Astrocyte of the cerebellum (primary cell): ENCODE measurements at places on chromosomes 3 and 15.

GRCh38 chr3:129313665-129314385 lies 35.2 kb downstream of the HMCES start:
- DNase-seq, result no peak

DNA sequence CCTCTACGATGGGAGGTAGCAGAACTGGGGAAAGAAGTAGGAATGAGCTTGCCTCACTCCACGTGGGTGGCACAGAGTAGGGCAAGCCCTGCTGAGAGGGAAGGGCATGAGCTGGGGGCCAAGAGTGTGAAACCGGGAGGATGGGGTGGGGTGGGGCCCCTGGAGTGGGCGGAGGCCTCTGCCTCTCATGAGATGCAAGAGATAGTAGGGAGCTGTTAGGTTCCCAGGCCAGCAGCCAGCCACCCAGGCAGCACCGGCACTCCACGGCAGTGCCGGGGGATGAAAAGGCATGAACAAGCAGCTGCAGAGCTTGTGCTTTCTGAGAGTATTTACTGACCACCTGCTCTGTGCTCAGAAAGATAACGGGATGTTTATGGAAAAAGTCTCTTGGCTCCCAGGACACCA lies 24.4 kb upstream of the PLA2G4E start:
- no peak for DNase-seq

DNA sequence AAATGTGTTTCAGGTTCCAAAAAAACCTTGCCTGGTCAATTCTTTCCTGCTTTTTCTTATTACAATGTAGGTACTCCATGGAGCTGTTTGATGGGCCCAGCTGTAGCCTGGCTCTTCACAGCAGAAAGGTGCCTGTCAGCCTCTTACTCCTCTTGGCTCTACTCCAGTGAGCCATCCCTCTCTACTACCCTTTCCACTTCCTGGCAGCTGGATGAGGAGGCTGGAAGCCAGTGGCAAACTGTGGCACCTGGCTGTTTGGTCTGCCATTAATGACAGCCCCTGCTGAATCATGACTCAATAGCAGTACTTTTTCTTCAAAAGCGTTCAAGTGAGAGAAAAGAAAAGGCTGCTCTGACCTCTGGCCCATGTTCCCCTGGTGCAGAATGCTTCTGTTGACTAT lies 618.1 kb downstream of the PYDC2 start:
- no peak for DNase-seq

DNA sequence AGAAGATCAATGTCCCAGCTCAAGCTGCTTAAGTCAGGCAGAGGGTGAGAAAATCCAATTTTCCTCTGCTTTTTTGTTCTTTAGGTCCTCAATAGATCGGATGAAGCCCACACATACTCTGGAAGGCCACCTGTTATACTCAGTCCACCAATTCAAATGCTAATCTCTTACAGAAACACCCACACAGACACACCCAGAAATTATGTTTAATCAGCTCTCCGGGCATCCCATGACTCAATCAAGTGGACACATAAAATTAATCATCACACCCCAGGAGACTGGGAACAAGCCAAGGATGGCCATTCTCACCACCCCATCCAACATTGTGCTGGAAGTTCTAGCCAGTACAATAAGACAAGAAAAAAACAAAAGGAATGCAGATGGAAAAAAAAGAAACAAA lies 67.8 kb upstream of the SLC24A5 start:
- DNase-seq, result no peak

- DNase-seq, result peak; percentile 85
Measured at GRCh38 chr3:160473221-160473620, 23.6 kb upstream of the TRIM59 start.

- DNase-seq, result no peak
Measured at GRCh38 chr15:98805434-98806274, 157.3 kb downstream of the IGF1R start.

- no peak for DNase-seq
Measured at GRCh38 chr3:35448681-35449080, 190.6 kb upstream of the ARPP21 start.

DNA sequence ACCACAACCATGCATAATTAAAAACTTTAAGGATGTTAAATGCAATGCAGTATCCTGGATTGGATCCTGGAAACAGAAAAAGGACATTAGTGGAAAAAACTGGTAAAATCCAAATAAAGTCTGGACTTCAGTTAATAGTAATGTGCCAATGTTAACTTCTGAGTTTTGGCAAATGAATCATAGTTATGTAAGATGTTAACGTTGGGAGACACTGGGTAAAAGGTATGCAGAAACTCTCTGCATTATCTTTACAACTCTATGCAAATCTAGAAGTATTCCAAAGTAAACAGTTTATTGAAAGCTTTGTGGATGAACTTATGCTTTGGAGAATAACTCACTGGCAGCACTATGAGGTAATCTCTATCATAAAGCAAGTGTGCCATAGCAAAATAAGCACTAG lies 357.4 kb downstream of the RORA start:
- DNase-seq, result peak; percentile 8

DNA sequence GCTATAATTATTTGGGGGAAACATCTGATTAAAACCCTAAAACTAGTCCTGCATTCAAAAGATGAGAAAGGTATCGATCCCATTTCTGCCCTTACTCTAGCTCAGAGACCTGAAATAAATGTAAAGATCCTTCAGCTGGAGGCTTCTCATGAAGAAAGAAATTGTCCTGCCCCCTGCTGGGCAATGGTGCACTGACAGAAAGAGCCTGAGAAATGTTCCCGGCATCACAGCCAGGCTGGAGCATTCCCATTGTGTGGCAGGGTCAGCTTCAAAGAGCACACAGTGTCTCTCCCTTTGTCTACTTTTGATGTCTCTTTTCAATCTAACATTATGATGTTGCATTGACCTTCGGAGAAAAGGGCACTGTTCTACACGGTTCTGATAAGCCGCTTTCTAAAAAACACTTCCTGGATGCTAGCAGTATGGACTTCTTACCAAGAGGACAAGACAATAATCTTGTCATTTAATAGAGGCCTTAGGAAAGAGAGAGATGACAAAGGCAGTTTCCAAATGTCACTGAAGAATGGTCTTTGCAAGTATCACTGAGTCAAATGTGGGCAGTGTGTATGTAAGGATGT lies 287.5 kb downstream of the MAGI1 start:
- DNase-seq, result peak; percentile 11

GRCh38 chr3:67495751-67496150 lies 158.7 kb downstream of the SUCLG2 start:
- DNase-seq, result no peak

DNA sequence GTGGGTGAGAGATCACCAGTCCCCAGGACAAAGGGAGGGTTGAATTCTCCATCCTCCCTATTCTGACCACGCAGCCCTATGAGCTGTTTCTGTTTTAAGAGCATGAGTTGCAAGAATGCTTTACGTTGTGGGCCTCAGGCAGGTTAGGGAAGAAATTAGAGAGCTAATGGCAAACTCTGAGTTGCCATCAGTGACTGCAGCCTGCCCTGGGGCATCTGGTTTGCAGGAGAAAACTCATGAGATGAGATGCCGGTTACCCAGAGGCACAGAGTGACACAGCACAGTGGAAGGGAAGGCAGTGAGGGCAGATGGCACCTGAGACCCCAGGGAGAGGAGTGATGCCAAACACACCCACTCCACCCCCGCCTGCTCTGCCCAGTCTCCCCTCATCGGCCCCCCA lies 265.3 kb downstream of the CD47 start:
- DNase-seq, result no peak
